ENCODE measurements at places on chromosomes 3 and 15. TPM values are rescaled to one million over a fixed set of nuclear protein-coding genes. Genes with fewer than 3 reads are reported as not detected.

DNA sequence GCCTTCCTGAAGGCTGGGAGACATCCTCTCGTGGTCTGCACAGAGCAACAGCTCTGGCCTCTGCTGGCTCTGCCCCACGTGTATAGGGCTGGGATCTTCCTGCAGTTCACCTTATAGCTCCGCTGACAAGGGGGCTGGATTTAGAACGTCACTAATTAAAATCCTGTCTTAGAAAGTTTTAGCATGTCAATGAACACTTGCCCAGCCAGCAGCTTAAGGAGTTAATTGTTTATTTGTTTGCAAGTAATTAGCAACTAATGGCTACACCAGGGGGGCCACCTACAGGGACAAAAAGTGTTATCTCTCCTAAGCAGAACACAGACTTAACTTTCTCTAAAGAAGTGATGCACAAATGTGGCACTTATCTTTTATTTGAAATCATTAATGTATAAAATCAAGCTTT, at the start of gene HESX1:
Gene HESX1, minus strand, starts transcription at position 84 of the 403 bp plus-strand sequence. Its CDS starts 60 bp downstream, at position 24.
- DNase-seq, result no peak

DNA sequence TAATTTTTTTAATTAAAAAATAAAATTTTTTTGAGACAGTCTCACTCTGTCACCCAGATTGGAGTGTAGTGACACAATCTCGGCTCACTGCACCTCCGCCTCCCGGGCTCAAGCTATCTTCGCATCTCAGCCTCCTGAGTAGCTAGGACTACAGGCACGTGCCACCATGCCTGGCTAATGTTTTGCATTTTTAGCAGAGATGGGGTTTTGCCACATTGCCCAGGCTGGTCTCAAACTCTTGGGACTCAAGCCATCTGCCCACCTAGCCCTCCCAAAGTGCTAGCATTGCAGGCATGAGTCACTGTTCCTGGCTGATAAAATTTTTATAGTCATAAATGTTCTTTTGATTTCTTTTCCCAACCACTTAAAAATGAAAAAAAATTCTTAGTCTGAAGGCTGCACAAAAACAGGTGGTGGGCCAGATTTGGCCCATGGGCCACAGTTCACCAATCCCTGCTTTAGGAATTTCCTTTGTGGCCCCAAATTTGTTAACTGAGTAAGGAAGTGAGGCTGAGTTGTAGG, 9.2 kb downstream of the UBA5 start:
- no peak for DNase-seq

DNA sequence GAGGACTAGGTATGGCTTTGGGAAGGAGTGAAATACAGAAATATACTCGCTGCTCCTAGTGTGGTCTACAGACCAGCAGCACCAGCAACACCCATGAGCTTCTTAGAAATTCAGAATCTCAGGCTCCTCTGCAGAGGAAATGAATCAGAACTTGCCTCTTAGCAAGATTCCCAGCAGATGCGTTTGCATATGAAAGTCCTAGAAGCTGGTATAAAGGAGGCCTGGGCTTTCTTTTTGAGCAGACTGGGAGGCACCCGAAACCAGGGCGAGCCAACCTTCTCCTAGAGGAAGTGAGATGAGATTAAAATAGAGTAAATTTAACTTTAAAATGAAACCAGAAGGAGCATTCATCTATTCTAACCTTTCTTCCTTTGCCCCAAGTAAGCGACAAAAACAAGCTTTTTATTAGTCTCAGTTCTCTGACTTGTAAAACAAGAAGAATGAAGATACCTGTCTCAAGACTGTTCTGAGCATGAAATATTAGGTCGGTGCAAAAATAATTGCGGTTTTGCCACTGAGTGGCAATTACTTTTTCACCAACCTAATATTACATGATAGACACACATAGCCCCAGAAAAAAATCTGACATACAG, 140.0 kb downstream of the PDZRN3 start:
- DNase-seq, result no peak

GRCh38 chr3:133428552-133428951, 28.7 kb downstream of the BFSP2 start:
- no peak for DNase-seq

DNA sequence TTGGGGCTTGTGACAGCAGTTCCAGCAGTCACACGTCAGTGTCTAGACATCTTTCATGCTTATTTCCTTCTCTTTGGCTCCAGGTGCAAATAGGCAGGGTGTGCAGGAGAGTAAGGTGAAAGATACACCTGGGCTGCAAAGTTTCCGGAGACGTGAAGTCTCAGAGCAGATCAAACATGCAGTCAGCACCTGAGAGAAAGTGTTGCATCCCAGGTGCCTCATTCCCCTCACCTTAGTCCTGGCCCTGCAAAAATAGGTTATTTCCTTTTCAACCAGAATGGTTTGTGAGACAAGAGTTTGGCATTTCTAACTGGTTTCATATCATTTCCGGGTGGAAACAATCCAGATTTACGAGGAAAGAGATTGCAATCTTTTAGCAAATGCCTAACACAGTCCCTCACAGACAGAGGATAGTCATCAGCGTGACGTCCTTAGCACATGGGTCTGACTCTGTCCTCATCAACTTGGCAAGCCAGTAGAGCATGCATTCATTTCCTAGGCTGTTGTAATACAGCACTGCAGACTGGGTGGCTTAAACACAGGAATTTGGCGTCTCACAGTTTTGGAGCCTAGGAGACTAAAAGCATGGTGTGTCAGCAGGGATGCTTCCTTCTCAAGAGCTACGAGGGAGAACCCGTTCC, 58.2 kb upstream of the ARRDC4 start:
- no peak for DNase-seq

- DNase-seq, result peak; percentile 80
Observed at GRCh38 chr3:56251343-56251945, 216.8 kb downstream of the ERC2 start.

- no peak for DNase-seq
Observed at GRCh38 chr15:51114437-51115119, 19.9 kb upstream of the TNFAIP8L3 start.

DNA sequence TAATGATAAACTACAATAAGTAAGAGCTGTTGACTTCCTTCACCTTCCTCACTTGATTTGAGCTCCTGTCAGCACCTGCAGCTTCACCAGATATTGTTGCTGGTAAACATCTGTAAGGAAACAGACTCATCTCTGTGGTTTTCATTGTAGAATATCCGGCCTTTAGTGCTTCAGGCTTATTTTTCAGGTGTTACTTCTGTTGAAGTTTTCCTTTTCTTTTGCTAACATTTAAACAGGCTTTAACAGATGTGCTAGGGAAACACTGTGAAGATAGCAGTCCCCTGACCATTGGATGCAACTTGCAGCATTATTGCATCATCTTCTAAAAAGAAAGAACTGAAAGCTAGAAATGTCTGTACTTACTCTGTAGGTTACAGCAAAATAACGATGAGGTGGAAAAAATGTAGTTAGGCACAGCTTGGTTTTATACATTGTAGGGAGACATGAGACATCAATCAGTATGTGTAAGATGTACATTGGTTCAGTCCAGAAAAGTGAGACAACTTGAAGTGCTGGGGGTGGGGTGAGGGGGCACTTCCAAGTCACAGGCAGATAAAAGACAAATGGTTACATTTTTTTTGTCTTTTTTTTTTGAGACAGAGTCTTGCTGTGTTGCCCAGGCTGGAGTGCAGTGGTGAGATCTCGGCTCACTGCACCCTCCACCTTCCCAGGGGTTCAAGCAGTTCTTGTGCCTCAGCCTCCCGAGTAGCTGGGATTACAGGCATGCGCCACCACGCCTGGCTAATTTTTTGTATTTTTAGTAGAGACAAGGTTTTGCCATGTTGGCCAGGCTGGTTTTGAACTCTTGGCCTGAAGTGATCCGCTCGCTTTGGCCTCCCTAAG, 10.2 kb downstream of the EDEM1 start:
- DNase-seq, result no peak

GRCh38 chr15:94056314-94056713, 175.0 kb upstream of the MCTP2 start:
- no peak for DNase-seq

DNA sequence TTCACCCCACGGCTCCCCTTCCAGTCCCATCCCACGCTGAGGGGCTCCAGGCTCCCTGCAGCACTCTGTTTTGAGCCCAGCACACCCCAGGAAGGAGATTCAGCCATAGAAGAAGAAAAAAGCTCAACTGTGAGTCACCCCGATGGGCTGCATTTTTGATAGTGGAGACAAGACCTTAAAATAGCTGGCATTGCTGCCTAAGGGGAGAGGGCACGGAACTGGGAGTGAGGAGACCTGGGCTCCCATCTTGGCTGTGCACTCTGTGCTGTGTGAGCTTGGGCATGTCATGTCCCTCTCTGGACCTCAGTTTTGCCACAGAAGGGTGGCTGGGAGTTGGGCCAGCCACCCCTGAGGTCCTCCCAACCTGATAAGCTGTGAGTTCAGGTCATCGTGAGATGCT, 57.2 kb upstream of the SMAD6 start:
- no peak for DNase-seq

DNA sequence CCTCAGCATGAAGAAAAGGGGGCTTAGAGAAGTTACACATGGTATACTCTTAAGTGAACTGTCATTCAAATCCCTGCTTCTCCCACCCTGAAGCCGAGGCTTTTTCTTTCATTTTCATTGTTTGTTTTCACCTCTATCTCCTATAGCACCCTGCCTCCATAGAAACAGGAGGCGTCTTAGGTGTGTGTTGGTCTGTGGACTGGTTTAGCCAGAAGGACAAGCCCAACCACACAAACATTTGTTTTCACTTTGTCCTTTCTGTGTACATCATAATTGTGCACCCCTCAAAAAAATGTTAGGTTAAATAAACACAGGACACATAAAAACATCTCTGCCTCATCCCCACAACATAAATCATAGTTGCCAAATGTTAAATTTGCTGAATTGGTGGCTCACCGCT, 73.3 kb upstream of the UBE2E2 start:
- DNase-seq, result peak; percentile 60

GRCh38 chr3:50610992-50611463, 546 bp downstream of the CISH start:
- no peak for DNase-seq

DNA sequence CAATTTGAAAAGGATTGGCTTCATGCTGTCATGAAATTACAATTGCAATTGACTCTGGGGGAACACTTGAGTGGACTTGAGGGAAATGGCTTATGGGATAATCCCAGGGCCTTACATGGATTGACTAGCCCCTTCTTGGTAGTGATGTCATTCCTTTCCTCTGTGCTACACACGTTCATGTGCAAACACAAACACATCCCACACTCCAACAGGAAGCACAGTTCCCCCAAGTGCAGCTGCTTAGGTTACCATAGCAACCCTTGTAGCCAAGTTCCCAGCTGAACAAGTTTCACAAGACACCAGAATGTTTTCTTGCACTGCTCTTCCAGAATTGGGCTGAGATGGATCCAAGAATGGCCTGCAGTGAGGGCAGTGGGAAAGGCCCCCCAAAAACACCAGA, 217.0 kb downstream of the ZNF621 start:
- peak; percentile 48 for DNase-seq

DNA sequence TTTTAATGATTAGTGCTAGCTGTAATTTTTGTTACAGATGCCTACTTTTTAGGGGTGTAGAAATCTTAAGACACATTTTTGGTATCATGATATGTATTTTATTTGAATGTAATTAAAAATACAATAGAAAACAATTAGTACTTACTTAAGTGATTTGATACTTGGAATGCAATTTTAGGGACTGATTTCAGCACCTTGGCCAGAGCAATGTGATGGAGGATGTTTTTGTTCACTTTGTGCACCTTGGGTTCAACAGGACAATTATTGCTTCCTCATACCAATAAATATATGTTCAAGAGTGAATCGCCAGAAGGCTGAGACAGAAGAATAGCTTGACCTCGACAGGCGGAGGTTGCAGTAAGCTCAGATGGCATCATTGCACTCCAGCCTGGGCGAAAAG, 22.3 kb downstream of the GMNC start:
- DNase-seq, result no peak

DNA sequence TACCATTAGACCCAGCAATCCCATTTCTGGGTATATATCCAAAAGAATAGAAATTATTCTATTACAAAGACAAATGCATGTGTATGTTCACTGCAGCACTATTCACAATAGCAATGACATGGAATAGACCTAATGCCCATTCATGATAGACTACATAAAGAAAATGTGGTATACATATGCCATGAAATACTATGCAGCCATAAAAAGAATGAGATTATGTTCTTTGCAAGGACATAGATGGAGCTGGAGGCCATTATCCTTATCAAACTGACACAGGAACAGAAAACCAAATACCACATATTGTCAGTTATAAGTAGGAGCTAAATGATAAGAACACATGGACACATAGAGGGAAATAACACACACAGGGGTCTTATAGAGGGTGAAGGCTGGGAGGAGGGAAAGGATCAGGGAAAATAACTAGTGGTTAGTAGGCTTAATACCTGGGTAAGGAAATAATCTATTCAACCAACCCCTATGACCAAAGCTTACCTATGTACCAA, 366.8 kb downstream of the EDEM1 start:
- no peak for DNase-seq

- DNase-seq, result no peak
Observed at GRCh38 chr15:71452893-71453292, 337.6 kb downstream of the THSD4 start.

- DNase-seq, result no peak
Observed at GRCh38 chr15:96334017-96334704, 3.7 kb downstream of the NR2F2 start.

DNA sequence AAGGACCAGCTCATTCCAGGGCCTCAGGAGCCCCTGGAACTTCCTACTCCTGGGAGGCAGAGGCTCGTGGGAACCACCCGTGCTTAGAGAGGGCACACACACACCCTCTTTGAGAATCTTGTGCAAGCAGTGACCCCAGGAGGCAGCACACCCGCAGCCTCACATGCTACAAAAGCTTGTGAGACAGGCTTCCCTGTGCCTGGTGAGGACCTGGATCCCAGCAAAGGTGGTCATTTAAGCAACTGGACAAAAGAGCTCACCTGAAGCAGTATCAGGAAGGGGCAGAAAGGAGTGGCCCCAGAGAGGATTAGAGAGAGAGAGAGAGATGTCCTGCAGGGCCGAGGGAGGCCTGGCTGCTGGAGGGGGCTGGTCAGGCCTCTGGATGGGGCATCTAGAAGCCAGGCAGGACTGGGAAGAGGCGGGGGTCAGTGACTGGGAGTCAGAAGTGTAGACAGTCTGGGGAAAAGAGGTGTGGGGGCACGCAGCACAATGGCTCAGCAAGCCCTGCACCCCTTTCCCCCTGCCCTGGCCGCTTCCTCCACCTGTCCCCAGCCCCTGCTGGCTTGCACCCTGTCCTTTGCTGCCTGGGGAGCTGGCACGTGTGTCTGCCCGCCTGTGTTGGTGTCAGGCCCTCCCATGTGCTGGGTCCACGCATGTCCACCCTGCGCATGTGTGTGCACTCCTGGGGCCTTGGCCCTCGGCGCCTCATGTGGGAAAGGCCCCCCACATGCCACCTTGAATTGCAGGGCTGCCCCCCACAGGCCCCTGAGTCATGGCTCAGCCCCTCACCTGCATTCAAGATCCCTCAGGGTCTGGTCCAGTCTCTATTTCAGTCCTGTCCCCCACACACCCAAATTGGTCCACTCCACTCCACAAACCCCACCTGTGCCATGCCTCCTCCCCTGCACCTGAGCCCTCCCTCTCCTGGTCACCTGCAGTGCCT, 36.9 kb downstream of the TSPAN3 start:
- DNase-seq, result no peak

Gene AGTR1
- 14.8 TPM for polyA plus RNA-seq

Gene XIRP1
- polyA plus RNA-seq, result not detected

Gene SELENOK
- polyA plus RNA-seq, result 106 TPM

Gene DNAH12
- polyA plus RNA-seq, result not detected

Measured in kidney (tissue), 22 donors.